Astrocyte of the hippocampus (primary cell): ENCODE measurements at places on chromosomes 13 and 19.
A peak's percentile ranks its signal among the peaks of the same experiment; 100 is the strongest.

DNA sequence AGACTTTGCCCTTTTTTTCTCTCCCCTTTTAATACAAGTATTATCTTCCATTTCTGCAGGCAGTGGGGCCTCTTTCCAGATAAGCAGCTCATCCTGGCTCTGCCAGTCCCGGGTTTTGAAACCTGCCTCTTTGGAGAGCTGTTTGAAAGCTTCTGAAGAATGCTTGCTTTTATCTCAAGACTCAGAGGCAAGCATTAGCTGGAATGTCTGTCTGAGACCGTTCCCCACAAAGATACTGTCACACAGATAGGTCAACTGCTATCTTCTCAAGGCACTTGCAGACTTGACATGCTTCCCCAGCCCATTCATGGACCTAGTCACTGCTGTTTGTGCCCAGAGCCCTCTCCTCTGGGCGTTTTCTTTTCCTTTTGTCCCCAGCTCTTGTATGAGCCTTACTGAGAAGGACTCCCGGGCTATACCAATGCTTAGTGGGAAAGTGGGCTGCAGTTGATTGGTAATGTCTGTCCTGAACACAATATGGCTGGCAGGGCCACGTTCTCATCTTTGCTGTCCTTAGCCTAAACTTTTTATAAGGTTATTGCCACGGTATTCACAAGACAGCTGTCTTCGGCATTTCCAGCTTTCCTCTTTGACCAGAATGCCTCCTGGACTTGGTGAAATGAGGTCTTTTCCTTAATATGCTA lies 13.4 kb downstream of the SERP2 start:
- no peak for DNase-seq

GRCh38 chr19:54388802-54389139 lies 24.0 kb upstream of the LAIR1 start:
- no peak for DNase-seq

DNA sequence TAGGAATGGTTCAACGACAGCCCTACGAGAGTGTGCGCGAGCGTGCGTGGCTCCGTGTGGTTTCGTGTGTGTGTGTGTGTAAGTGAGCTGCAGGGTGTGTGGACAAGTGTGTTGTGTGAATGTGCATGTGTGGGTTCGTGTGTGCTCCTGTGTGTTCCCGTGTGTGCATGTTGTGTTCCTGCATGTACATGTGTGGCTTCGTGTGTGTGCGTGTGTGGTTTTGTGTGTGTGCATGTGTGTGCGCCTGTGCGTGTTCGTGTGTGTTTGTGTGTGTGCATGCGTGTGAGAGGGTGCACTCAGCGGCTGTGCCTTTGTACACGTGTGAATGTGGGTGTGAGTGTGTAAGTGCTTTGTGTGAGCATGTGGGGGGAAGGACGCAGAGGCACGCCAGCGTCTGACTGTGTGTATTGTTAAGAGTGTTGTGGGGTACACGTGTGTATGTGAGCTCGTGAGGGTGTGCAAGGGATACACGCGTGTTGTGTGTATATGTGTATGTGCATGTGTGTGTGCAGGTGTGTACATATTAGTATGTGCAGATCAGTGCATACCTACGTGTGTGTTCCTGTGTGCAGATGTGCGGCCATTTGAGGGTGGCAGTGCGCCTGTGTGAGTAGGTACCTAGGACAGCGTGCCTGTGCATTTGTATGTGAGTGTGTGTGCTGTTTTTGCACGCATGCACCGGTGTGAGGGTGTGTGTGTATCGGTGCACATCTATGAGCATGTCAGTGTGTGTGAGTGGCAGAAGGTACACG lies 24.3 kb upstream of the ONECUT3 start:
- no peak for DNase-seq

DNA sequence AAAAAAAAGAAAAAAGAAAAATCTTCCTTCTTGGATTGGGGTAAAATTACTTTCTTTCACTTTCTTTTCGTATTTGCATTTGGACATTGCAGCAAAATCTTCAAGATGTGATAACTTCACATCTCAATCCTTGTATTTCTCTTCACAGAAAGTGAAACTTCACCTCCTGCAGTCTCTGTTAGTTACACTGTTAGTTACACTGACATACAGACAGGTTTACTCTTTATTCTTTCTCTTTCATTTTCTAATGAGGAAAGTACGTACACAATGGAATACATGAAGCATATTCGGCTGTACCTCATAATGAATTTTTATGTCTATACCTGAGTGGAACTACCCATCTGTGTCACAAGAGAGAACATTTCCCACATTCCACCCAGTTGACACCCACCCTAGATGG lies 459.1 kb upstream of the GPC6 start:
- no peak for DNase-seq

DNA sequence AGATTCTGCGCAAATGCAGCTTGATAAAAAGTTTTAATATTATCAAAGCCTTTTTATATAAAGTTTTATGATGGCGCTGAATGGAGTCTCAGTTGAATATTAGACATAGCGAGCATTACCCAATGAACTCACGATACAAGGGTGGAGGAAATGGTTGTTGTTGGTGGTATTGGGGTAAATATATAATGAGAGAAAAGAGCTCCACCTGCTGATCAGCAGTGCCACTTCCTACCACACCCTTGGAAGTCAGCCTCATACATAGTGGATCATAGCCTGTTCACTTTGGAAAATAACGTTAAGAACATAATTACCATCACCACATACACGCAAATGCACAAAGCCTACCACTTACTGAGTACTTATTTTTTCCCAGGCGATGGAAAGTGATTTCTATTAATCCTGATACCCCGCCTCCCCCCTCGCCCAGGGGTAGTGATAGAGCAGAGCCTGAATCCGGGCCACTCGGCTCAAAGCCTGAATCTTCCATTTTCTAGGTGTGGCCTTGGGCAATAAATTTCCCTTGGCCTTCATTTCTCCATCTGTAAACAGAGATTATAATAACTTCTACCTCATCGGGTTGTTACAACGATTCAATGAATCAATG lies 358.3 kb downstream of the KLF5 start:
- no peak for DNase-seq

DNA sequence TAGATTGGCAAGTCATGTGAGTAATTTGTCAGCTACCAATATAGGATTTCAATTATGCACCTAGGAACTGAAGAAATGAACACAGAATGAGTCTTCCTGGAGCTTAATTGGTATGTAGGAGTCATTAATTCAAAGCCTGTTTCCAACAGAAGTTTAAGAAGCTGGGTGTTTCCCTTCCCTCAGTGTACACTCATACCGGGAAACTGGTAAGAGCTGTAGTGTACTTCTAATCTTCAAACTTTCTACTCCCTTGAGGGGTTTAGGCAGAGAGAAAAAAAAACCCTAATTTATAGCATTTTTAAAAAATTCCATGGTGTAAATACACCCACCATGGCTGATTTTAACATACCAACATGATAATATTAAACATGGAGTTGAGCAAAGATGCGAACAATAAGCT lies 665.7 kb upstream of the SLITRK5 start:
- no peak for DNase-seq

DNA sequence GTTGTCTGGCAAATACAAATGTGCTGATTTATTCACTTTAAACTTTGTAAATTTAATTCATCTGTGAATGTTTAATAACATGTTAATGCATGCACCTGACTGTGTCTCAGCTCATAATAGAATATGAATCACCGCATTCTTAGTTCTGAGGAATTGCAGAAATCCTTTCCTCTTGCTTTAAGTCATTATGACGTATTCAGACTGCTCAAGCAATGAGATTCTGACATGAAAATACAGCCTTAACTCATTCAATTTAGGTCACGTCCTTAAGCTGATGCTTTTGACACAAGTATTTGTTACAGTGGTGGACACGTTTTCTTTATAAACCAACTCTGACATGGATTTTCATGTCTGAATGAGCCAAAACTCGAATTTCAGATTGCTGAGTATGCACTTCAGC lies 541.0 kb upstream of the KLF12 start:
- DNase-seq = peak; percentile 61

DNA sequence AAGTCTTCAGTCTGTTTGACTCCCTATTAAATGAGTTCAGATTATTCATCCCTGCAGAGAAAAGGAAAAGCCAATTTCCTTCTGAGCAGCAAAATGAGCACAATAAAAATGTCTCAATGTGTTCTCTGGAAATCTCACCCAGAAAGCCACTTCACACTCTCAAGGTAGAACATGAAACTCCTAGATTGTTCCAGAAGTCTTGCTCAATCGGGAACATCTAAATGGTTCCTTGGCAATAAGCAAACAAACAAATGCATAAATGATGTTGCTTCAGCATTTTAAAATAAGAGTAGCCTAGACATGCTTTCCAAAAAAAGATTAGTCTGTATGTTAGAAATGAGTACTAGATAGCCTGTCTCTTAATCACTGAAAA lies 59.7 kb upstream of the TNFRSF19 start:
- no peak for DNase-seq

GRCh38 chr13:73394066-73394465 lies 335.3 kb downstream of the KLF5 start:
- DNase-seq = no peak

DNA sequence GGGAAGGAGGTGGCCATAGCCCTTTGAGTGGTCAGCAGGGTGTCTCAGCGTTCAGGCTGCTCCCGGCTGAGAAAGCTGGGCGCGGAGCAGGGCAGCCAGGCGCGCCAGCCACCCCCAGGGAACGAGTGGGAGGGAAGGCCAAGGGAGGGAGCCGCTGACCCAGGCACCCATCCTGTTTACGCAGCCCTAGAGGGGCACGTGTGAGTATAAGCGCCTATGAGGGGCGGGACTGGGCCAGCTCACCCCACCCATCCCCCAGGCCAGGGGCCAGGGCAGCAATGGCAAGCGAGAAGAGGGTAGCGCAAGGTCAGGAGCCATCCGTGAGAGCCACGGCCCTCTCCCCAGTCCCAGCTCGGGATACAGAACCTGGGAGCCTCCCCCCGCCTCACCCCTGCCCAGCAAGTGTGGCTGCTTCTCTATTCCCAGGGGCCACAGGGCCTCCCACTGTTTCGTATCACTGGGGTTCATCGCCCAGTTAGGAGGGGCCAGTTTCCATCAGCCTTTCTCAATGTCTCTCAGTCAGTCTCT lies 897 bp upstream of the DMKN start:
- no peak for DNase-seq

GRCh38 chr13:100274942-100275506 lies 186.1 kb downstream of the PCCA start:
- peak; percentile 70 for DNase-seq

DNA sequence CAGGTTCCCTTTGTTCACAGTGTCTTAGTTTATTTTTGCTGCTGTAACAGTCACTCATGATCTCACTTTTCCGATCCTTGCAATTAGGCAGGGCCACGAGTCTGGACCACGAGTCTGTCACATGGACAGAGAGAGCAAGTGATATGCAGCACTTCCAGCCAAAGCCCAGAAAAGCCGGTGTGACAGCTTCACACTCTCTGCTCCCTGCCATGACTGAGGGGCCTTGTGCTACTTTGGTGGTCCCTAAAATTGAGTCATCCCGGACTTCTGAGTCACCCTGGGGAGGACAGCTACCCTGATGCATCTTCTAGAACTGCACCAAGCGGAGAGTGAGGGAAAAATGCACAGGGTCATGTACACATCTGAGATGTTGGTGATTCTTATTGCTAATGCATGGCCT lies 179.6 kb downstream of the EFNB2 start:
- no peak for DNase-seq

GRCh38 chr19:45768984-45769782 lies at the start of gene SIX5:
TSS of gene SIX5 (minus strand) at chr19:45769252. CDS start at chr19:45768844, 408 bp downstream.
- peak; percentile 99 for DNase-seq

- no peak for DNase-seq
Observed at GRCh38 chr13:23608701-23609413, 38.6 kb downstream of the TNFRSF19 start.

DNA sequence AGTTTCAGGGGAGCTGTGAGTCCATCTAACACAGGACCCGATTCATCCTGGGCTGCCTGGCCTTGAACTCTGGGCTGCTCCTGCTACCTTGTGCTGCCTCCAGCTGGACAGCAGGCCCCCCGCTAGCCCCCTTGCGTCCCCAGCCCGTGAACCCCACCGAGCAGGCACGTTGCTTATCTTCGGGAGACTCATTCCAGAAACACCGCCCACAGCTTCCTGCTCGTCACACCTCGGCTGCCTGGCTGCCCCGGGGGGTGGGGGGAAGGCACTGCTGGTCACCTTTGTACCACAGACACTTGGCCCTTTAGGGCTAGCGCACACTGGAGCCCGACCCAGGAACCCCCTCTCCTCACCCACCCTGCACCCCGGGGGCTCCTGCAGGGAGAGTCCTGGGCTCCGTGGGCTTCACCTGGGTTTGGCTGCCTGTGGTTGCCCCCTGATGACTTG lies 48.1 kb downstream of the CRTC1 start:
- DNase-seq = no peak

DNA sequence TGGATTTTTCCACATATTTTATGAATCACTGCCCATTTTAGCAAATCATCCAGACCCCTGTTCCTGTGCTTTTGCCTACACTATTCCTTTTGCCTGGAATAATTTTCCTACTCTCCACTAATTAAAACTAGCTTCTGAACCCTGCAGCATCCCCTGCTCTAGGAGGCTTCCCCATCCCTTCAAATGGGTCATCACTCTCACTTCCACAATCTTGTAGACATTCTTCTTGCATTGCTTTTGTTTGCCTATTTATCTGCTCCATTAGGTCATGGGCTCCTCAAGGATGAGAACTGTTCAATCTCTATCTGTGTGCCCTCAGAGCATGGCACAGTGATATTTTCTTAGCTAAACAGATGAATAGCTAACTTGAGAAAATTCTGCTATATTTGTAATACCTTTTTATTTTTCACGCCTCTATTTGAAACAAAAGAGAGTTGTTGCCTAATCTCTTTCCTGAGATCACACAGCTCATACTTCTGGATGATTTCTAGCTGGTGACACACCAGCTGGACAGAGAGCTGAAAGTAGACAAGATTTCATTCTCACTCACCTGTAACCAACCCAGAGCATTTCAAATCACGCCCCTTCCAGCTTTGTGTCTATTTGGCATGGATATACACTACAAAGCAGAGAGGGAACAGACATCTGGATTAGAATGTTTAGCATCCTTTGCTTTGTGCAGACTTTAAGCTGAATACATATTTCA lies 466.0 kb downstream of the FOXO1 start:
- no peak for DNase-seq

DNA sequence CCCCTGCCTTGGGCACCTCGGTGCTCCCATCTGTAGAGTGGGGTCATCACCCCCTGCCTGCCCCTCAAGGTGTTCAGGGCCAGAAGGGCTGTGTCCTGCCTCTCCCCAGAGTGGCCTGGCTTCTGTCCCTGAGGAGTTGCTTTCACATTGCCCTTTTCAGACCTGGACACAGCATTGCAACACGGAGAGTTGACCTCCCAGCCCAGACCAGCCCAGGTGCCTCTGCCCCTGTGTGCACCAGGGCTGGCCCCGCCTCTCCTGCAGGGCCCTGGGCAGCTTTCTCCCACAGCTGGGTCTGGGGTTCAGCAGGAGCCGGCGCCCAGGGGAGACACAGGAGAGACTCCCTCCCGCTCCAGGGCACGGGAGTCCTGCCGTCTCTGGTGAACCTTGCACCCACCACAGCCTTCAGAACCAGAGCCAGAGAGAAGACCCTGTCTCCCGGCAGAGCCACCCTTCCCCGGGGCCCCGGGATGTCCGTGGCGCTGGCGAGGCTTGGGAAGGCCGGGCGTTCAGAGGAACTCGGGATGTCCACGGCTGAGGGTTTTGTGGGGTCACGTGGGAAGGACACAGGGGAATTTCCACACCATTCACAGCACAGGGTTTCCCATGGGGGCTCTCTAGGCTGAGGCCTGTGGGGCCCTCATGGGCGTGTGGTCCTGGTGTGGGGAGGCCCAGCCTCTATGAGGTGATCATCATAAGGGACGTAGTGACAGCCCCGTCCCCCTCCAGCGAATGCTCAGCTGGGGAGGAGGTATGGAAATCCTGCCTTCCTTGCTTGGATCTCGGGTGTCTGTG lies 23.2 kb downstream of the C13orf46 start:
- no peak for DNase-seq
